ENCODE measurements at places on chromosomes 2 and 18.
A peak's percentile ranks its signal among the peaks of the same experiment; 100 is the strongest.

DNA sequence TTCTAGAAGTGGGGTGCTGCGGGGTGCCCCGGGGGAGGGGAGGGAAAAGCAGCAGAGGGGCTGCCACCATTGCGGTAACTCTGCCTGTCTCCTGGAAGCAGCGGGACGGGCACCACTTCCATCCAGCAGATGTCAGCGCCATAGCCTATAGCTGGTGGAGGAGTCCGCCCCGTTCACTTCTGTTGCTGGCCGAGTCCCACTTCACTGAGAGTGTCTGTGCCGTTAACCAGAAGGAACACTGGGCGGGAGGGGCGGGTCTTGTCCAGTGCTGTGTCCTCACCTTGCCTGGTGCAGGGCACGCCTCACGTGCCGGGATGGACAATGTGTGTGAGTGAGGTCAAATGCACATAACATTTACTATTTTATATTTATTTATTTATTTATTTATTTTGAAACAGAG is 19.3 kb upstream of the ODC1 start:
- no peak for DNase-seq

DNA sequence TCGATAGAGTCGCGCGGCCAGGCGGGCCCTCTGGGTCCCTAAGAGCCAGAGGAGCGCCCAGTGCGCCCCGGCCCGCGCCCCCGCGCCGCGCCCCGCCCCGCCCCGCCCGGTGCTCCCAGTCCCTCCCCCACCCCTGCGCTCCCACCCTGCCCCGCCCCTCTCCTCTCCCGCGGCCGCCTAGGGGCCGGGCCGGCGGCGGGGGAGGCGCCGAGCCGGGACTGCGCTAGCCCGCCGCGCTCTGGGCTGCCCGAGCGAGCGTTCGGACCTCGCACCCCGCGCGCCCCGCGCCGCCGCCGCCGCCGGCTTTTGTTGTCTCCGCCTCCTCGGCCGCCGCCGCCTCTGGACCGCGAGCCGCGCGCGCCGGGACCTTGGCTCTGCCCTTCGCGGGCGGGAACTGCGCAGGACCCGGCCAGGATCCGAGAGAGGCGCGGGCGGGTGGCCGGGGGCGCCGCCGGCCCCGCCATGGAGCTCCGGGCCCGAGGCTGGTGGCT is at the start of gene GPC1:
GPC1 (plus strand) TSS at position 207 of the 491 bp plus-strand sequence; CDS start at position 463, 256 bp downstream.
- peak; percentile 72 for DNase-seq

DNA sequence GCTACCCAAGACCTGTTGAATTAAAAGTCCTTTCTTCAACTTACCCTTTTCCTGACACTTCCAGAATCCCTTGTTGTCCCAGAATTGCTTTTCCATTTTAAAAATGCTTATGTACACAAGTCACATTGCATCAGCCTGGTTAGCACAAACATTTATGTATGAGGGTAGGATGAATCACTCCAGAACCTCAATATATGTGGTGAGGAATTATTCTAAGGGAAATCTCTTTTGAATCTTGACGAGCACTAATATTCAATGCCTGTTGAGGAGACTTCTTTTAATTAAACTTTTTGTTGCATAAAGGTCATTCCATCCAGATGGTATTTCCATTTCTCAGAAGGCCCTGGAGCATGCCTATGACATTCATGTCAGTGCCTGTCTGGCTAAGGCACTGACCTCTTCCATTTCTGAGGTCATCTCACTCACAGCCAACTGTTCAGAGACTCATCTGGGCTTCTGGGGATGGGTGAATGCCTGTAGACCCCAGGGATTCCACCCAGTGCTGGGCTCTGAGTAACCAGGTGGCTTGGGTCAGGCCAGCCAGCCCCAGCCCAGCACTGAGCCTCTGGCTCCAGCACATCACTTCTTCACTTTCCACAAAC is 28.2 kb downstream of the ACMSD start:
- no peak for DNase-seq

- no peak for DNase-seq
Measured at GRCh38 chr2:161355983-161356382, 47.8 kb downstream of the PSMD14 start.

DNA sequence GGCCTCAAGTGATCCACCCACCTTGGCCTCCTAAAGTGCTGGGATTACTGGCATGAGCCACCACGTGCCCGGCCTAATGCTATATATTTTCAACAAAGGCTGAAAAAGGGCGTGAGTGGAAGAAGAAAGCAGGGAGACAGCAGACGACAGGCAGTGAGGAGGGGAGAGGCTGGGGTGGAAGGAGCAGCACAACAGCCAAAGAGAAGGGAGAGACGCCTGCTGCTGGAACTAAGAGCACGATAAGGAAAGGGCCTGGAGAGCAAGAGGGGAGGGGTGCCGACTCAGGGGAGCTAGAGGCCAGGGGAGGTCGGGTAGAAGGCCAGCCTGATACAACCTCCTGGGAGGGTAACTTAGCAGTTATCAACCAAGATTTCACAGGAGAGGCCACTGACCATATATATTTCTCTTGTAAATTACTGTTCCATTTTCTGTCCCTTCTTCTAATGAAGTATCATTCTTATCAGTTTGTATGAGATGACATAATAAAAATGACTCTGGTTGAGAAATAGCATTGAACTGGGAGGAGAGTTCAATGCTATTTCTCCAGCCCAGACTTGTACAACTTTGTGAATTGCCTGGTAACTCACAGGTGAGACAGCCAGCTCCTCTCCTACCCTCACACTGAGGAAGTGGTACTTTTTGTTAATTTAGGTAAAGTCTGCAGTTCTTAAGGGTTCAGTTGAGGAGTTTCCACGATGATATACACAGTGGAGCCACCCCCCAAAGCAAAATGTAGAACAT is 5.8 kb upstream of the RNU4ATAC start:
- DNase-seq = no peak

DNA sequence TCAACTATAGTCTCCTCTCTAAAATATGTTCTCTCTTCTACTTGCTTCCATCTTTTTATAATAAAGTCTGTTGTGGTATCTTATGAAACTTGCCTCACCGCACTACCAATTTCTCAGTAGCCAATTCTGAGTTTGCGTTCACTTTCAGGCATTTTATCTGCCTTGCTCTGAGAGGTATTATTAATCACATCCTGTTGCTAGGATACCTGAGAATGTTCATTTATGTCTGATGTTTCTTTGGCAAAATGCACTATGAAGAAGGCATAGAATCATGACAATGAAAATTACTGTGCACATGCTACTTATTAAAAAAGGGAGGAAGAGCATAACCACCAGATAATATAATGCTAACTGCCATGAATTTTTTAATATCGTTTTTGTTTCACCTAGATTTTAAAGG is 130.2 kb downstream of the CHST9 start:
- DNase-seq = no peak

DNA sequence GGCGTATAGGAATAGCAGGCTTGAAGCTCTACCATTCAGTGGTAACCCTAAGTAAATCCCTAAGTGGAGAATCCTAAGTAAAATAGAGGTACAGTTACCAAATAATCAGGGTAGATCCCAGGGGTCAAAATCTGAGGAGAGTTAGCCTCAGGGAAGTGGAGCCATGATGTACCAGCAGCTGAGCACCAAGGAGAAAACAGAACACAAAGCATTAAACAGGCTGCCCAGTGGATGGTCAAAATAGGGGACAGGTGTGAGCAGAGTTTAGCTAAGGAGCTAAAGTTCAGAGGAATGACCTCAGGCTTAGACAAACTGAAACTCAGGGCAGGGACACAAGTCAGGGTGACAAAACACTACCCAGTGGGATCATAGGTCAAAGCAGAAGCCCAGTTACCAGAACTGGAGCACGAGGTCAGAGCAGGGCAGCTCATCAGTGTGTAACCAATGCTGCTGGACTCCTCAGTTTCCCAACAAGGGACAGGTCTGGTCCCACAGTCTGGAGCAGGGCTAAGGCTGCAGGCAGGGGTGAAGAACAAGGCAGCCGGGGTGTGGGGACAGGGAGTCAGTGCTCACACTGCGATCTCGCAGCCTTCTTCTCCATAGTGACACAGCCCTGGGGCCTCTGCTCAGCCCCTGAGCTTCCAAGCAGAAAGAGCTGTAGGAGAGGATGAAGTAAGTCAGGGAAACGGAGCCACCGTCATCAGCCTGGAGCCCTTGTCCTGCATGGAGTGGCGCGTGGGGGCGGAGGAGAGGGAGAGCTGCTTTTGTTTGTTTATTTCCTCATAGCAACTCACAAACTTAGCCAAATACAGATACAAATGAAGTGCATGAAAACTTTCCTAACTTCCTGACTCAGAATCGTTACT is 264.0 kb downstream of the MREG start:
- DNase-seq = no peak

DNA sequence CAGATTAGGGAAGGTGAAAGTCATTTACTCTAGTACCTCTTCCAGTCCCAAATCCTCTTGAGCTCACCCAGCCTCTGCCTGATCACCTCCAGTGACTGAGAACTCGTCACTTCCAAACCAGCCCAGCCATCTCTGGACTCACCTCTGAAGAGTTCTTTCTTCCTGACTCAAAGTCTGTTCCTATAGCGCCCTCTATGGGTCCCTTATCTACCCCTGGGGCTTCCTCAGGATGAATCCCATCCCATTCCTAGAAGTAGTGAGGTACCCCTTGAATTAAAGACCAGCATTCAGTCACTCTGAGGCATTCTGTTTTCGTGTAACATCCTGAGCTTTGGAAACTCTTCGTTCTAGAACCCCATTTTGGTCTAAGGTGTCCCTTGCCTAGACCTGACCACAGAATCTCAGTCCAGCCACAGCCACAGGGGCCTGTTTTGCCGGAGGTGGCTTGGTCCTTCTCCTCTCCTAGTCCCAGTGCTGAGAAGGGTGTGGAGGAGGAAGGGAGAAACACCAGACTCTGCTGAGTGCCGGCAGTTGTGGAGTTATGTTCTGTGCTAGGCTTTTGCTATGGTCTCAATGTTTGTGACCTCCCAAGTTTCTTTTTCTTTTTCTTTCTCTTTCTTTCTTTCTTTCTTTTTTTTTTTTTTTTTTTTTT is 32.7 kb downstream of the SIX3 start:
- peak; percentile 44 for DNase-seq

- DNase-seq = peak; percentile 14
Measured at GRCh38 chr18:13216711-13217465, 1.7 kb upstream of the LDLRAD4 start.

GRCh38 chr2:6819668-6820067 is 46.0 kb downstream of the CMPK2 start:
- no peak for DNase-seq

- DNase-seq = no peak
Measured at GRCh38 chr2:65256054-65256453, 28.4 kb downstream of the ACTR2 start.

DNA sequence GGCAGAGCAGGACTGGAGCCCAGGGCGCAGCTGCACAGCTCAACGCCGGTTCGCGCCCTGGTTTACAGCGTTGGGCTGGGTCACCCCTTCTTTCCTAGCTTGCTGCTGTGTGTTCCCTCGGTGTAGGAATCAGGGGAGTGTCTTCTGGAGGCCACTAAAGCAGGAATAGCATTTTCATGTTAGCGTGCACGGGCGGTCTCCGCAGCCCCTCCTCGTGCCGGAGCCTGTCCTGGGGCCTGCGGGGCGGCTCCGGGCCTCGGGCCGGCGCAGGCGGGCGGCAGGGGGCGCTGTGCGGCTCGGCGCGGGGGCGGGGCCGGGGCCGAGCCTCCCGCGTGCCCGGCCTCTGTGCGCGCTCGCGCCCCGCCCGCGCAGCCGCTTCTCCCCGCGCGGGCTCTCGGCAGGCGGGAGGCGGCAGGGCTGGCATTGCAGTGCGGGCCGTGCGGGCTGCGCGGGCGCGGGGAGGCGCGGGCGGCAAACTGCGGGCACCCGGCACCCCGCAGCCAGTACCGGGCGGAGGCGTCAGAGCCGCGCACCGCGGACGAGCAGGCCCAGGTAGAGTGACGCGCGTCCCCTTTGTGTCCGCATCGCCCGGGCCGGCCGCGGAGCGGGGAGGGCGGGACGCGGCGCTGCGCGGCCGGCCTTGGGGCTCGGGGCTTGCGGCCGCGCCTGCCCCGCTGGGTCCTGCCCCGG is at the start of gene RNF144A:
RNF144A (plus strand) TSS at position 342 of the 690 bp plus-strand sequence. CDS start 79,515 bp downstream, outside the sequence.
- peak; percentile 62 for DNase-seq

DNA sequence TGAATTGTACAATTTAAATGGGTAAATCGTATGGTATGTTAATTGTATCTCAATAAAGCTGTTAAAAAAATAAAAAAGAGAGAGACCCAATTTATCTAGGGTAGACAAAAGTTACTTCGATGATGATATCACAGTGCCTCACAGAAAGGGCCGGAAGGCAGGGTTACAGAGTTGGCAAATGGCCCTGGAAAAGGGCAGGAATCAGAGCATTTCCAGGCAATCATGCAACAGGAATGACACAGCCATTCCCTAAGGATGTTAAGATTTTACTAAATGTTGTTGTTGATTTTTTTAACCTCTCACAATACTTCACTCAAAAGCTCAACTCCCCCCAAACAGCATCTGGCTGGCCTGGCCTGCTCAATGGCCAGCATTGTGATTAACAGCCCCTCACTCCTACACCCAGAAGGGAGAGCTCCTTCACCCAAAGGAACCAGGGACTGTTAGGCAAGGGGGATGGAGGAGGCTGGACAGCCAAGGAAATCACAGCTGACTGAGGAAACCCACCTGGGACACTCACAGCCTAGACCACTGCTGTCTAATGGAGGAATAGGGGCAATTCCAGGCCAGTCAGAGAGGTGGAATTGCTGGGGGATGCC is 7.7 kb upstream of the SP100 start:
- DNase-seq = no peak

- no peak for DNase-seq
Measured at GRCh38 chr18:58172031-58172430, 128.0 kb downstream of the NEDD4L start.

DNA sequence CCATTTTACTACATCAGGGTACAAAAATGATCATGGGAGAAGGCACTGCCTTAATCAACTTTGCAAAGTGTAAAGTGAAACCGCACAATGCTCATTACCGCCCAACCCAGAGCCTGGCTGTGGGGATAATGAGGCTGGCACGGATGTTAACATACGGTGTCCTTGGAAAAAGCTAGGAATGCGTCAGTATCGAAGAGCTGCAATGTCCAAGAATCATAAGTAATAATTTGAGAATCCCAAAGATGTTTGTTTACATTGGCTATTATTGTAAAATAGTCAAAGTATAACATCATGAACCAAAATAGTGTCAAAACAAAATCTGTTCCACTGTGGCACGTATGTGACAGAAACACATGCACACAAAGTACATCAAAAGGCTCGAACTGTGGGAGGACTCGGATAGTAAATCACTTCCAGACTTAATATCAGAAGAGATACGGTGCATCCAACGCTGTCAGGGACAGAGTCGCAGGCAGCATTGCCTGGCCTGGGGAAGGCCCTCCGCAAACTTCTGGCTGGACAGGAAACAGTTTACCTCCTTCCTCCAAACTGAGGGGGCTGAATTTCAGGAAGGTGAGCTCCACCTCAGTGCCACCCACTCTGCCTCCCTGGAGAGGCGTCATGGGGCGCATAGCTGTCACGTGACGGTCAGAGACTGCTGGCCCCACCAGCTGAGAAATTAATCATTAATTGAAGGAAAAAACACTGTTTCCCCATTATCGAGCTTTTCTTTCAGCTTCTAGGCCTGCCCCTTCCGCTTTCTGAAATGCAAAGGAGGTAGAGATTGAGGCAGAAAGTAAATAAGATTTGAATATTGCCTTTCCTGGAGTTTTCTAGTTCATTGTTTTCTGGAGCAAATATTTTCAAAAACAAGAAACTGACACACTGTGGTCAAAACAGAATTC is 1.8 kb upstream of the ID2 start:
- DNase-seq = peak; percentile 31

GRCh38 chr2:2704428-2705090 is 373.5 kb upstream of the MYT1L start:
- no peak for DNase-seq

All from GM12865 (cell line).